ENCODE measurements at places on chromosomes 7 and 10.
A peak's percentile ranks its signal among the peaks of the same experiment; 100 is the strongest.

- no peak for DNase-seq
These were observed 245.1 kb downstream of the CAMK1D start for GRCh38 chr10:12594448-12594944.

DNA sequence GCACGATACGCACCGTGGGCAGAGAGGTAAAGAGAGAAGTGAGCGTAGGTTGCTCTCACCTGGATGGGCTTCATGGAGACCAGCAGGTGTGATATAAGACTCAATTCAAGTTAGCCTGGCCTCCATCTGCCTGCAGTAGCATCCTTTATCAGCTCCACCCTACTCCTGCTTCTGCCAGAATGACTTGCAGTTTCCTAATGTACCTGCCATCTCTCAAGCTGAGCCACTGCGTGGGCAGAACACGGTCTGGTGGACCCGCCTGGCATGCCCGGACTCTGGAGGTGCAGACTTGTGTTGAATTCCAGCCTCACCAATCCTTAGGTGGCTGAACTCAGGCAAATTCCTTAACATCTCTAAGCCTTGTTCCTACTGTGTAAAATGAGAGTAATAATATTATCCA is 64.3 kb downstream of the STEAP1B start:
- DNase-seq, result no peak

- peak; percentile 86 for DNase-seq
These were observed at the start of gene FGFR2 for GRCh38 chr10:121598263-121599249. TSS of gene FGFR2 (minus strand) at chr10:121598444. CDS start at chr10:121593817, 4,627 bp downstream.

DNA sequence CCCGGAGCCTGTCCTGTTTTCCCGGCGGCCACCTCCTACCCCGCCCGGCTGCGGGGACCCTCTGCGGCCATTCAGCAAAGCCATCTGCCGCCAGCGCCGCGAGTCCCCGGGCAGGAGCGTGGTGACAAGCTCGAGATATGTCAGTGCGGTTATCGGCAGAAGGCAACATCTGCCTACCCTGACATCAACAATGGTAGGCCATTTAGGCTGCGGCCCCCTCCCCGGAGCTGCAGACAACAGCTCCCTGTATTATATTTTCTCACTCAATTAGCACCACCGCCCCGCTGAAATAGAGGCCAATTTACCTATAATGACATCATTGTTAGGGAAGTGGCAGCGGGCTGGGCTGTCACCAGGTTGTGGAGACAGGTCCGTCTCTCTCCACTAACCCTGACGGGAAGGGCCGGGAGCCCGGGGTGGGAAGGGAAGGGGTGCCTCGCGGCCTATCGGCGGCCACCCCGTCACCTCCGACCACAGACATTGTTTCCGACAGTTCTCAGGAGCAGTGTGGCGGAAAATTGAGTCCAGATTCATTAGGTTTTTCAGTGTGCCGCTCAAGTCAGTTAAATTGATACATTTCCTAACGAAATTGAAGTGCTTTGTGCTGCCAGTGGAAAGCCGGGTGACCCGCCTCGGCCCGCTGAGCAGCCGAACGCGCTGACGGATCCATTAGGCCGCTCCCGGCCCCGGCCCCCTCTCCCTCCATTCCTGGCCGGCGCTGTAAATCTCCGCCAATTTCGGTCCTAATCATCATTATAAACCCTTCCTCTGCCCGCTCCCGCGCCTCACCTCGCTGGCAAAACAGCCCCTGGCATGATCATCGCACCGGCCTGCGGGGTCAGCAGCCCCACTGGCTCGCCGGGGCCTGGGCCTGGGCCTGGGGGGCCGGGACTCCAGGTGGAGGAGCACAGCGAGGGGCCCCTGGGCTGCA is 43.0 kb downstream of the UNCX start:
- DNase-seq, result no peak

- no peak for DNase-seq
These were observed 203.7 kb upstream of the IMMP2L start for GRCh38 chr7:111765751-111766643.

DNA sequence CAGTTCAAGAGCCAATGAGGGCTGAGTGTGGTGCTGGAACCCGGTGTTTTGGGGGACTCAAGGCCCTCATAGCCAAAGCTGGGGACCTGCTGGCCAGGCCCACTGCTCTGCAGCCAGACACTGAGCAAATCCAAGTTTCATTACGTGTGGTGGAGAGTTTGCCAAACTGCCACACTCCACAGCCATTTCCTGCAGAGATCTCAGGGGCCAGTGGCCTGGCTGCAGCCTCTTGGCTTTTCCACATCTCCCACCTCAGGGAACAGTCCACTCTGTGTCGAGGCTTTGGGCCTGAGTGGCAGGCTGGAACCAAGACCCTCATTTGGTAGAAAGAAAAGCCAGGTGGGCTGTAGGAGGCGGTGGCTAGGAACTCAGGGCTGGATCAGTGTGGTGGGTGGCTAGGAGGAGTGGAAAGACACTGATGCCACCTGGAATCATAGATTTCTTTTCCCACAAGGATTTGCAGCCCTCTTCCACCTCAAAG is 3.2 kb downstream of the HOXA11 start:
- peak; percentile 1 for DNase-seq

GRCh38 chr7:47366960-47367359 is 215.0 kb downstream of the TNS3 start:
- no peak for DNase-seq

GRCh38 chr7:106865130-106866041 is at the start of gene PIK3CG:
TSS of gene PIK3CG (plus strand) at chr7:106865282. CDS start at chr7:106867562, 2,280 bp downstream.
- no peak for DNase-seq

DNA sequence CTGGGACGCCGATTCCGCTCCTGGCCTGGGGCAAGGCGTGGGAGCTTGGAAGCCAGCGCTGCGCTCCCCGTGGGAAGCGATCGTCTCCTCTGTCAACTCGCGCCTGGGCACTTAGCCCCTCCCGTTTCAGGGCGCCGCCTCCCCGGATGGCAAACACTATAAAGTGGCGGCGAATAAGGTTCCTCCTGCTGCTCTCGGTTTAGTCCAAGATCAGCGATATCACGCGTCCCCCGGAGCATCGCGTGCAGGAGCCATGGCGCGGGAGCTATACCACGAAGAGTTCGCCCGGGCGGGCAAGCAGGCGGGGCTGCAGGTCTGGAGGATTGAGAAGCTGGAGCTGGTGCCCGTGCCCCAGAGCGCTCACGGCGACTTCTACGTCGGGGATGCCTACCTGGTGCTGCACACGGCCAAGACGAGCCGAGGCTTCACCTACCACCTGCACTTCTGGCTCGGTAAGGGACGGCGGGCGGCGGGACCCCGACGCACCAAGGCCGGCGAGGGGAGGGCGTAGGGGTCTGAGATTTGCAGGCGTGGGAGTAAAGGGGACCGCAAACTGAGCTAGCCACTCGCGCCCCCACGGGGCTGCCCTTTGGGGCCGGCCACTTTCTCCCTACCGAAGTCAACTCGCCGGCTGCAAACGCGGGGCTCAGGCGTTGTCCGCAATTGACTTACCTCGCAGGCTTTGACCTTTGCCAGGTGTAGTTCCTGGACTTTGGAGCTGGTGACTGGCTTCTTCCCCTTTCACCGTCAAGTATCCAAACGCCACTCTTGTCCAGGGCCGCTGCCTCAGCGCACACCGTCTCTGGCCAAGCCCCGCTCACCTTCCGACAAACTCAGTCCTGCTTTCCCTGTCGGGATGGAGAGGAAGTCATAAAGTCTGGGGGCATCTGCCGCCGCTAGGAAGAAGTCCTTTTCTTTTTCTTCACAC is at the start of gene SCIN:
SCIN (plus strand) TSS at position 187 of the 928 bp plus-strand sequence; CDS start at position 254, 67 bp downstream.
- no peak for DNase-seq

- no peak for DNase-seq
These were observed 134.7 kb upstream of the TCERG1L start for GRCh38 chr10:131446171-131446570.

DNA sequence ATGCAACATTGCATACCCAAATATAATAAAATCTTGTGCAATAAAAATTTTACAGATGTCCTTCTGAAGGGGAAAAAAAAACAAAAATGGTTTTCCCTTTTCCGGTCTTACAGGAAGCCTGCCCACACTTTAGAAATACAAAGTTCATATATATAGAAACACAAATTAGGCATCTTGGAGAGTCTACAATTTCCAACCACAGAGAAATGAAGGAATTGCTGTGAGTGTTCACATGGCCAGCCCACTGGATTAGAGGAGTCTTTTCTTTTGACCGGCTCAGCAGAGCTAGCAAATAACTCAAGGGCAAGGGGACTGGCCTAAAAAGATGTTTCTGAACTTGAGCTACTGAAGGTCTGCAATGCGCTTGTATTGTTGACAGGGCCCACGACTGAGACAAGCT is 92.4 kb downstream of the GLI3 start:
- DNase-seq, result no peak

- DNase-seq, result no peak
These were observed 256.3 kb upstream of the MAGI2 start for GRCh38 chr7:79709574-79710409.

GRCh38 chr10:129934196-129934925 is 29.7 kb downstream of the EBF3 start:
- no peak for DNase-seq

DNA sequence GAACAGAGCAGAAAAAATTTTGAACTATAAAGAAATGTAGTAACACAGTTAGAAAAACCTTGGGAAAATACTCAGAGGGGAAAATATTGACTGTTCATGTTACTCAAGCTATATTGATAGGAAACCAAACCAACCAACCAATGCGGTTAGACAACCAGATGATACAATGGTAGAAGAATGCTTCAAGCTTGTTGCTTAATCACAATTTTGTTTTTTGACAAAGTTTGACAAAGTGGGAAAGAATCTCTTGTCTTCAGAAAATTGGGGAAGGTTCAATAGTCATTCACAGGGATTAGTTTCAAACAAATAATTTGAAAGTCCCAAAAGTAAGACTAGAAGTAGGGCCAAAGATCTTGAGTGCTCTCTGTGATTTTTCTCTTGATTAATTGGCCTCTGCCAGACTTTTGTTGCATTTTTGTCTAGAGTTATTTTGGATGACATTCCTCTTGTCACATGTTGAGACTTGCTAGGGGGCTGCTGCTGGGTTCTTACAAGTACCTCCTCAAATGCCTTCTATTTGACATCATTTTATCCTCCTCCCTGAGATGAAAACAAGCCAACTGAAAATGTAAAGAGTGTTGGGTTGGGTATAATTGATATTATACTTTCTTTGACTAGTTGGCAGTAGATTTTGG is 233.1 kb upstream of the PHYHIPL start:
- DNase-seq, result no peak

DNA sequence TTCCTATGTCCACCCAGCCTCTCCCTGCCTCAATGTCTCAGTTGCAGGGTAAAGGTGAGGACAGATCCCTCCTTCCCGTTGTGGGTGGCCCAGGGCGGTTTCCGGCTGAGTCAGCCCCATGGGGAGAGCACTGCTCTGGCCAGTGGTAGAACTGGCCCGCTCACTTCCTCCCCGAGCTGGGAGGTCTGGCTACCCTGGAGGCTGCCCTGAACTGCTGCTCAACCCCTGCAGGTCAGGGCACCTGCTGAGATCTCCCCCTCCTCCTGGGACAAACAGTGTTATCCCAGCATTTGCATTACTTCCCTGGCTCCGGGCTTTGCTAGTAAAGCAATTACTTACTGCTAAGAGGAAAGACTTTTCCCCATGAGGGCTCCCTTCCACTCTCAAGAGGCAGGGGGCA is 21.4 kb upstream of the IMPDH1 start:
- DNase-seq, result no peak

DNA sequence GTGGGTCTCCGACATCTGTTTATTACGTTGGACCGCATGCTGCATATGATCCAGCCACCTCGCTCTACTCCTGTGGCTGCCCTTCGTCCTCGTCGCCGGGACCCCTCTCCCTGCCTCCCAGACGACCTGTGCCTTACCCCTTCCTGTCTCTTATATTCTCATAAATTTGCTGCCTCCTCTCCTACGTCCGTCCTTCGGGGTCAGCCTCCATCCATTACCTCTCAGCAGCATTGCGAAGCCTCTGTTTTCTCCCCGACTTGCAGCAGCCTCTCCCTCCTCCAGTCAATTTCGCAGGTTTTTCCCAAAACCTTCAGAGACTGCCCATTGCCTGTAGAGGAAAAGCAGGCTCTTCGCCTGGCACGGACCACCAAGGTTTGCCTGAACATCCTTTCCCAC is 39.4 kb upstream of the LEP start:
- DNase-seq, result no peak

DNA sequence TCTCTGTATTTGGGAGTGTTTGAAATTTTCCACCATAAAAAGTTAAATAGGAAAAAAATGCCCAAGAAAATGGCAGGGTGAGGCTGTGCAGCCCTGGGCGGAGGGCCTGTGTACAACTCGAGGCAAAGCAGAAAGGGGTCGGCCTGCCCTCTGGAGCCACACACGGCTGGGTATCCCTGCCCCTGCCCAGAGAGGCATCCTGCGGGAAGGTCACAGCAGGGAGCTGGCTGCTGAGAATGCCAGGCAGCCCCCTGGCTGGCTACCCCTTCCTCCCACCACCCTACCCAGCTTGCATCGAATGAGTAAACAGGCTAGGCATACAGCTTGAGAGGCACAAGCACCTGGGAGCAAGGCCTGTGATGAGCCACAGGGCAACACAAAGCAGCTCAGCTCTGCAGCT is 46.1 kb downstream of the CAMK2B start:
- DNase-seq, result peak; percentile 4

- DNase-seq, result no peak
These were observed 9.6 kb upstream of the PDCD4 start for GRCh38 chr10:110861930-110862649.

GRCh38 chr7:3069771-3070449 is 26.2 kb upstream of the CARD11 start:
- no peak for DNase-seq

GRCh38 chr10:10829576-10829975 is 188.1 kb upstream of the CELF2 start:
- no peak for DNase-seq

DNA sequence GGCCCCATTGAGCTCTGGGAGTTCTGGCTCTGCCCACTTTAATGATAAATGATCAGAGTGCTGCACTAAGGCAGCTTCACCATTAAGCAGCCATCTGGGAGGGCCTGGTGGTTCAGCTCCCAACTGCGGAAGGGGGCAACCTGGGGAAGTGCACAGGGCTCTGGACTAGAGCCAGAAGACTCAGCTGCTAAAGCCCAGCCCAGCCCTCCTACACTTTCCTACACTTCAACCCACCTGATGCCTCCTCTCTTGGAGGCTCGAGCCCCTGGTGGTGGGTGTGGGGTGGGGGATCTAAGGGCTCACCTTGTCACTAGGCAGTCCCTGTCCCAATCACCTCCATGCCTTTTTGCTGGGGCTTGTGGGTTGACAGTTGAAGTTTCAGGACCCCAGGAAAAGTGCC is 60.6 kb upstream of the ANTXRL start:
- DNase-seq, result no peak

DNA sequence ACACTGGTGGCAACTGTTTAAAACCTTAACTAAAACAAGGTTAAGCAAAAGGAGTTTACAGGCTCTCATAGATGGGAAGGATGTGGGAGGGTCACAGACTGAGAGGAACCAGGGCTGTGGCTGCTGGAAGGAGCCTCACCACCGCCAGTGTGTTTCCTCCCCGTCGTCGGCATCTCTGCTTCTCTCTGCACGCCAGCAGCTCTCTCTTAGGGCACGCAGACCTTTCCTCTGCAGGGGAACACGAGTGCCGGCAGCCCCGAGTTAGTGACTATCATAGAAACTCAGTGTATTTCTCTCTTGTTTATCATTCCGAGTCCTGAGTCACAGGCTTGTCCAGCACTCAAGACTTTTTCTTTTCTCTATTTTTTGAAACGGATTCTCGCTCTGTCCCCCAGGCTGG is 8.1 kb upstream of the SH2D4B start:
- no peak for DNase-seq

GRCh38 chr10:18456984-18457383 is 194.4 kb downstream of the NSUN6 start:
- no peak for DNase-seq

- no peak for DNase-seq
These were observed 387.2 kb downstream of the TCERG1L start for GRCh38 chr10:130924138-130924819.
